ENCODE measurements at places on chromosomes 11 and 22. TPM values are rescaled to one million over a fixed set of nuclear protein-coding genes. Genes with fewer than 3 reads are reported as not detected.

DNA sequence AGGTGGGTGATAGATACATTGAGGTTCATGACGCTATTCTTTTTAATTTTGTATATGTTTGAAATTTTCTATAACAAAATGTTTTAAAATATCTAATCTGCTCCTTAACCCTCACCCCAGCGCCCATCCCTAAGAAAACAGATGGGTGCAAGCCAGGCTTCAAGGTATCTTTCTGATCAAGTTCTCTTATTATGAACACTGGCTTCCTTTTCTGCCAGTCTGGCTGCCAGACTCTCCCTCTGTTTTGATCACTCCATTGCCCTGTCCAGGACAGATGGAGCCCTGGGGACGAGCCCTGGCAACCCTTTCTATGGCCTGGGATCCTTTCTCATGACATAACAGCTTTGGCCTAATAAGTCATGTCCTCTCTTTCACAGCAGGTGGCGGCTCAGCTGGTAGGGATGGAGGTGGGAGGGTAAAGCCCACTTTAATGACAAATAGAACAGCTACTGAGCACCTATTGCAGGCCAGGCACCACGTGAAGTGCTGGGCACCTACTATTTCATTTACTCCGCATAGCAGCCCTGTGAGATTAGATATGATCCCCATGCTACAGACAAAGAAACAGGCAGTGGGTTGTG, 38.4 kb downstream of the DRD2 start:
- DNase-seq, result no peak

DNA sequence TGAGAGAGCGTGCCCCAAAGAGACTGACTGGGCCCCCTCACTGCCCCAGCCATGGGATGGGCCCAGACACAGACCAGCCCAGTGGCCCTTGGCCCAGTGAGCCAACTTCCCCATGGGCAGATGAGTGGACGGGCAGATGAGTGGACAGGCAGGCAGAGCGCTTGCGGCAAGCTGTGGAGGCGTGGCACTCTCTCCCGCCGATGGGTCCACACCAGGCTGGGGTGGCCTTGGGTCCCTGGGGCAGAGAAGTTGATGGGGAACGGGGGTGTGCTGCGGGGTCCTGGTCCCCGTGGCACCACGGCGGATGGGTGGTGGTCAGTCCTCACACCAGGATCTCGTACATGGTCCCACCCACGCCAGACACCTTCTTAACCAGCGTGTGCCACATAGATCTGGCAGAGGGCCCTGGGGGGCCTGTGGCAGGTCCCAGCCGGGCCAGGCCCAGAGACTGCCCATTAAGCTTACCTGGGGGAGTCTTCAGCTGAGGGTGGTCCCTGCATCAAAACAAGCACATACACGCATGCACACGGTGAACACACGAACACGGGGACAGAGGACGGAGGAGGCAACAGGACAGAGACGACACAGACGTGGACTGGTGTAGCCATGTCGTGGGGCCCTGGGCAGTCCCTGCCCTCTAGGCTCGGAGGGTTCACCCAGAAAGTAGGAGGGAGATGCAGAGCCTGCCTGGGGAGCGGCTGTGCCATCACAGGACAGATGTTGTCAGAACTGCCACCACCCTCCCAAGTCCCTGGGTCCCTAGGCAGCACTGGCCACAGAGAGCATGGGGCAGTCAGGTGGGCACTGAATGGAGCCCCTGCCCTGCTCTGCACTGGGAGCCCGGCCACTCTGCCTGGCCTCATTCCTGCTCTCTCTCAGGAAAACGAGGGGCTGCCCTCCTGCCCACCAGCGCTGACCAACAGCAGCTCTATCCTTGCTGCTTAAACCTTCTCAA, 182.2 kb downstream of the IGLL1 start:
- DNase-seq, result no peak

- DNase-seq, result no peak
These were observed 6.7 kb upstream of the OOSP4A start for GRCh38 chr11:59957094-59957493.

GRCh38 chr11:76226626-76227025, 20.3 kb upstream of the WNT11 start:
- DNase-seq, result no peak

GRCh38 chr11:122784325-122784955, 53.9 kb upstream of the CRTAM start:
- DNase-seq, result no peak

Gene POTEH
- not detected for total RNA-seq

Gene OR9Q1
- total RNA-seq, result not detected
